ENCODE measurements at places on chromosomes 6 and 20.

GRCh38 chr6:151701911-151702562 is 105.4 kb upstream of the ESR1 start:
- no peak for DNase-seq

- no peak for DNase-seq
Observed at GRCh38 chr6:118968416-118968815, 33.5 kb upstream of the MCM9 start.

DNA sequence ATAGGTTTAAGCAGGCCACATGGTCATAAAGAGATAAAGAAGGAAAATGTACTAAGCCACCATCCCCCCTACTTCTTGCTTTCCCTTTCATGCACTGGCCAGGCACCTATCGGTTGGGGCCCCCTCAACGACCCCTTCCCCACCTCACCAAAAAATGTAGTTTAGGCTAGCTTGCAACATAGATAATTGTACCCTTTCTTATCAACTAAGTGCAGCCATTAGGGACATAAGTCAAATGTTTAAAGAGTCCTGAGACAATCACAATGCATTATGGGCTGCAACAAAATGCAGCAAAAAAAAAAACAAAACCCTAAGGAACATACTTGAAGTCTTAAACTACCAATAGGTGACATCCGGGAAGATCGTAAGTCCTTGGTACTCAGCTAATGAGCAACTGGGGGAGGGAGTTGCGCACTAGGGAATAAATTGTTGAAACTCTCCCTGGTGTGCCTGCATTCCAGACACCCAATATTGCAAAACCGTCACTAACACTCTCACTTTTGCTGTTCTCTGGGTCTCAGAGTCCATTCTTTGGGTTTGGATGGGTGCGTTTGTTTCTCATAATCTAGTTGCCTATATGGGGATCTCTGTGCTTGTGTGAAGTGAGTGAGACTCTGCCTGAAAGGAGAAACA is 12.4 kb upstream of the HLA-G start:
- no peak for DNase-seq

DNA sequence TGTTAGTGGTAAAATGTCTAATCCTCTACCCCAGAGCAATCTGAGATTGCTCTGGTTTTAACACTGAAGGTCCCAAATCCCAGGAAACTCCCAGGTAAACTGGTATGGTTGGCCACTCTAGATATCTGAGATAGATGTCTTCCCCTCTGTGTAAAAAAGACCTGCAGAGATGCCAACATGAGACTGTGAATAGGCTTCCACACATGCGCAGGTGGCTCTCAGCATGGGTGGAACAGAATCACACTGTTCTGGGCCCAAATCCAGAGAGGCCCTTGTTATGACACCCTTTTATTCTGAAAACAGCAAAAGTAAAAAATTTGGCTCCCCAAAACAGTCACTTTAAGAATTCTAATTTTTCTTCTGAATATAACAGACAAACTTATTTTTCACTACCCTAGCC is 88.7 kb upstream of the BMP5 start:
- no peak for DNase-seq

GRCh38 chr20:24027229-24027628 is 38.6 kb upstream of the GGTLC1 start:
- no peak for DNase-seq

DNA sequence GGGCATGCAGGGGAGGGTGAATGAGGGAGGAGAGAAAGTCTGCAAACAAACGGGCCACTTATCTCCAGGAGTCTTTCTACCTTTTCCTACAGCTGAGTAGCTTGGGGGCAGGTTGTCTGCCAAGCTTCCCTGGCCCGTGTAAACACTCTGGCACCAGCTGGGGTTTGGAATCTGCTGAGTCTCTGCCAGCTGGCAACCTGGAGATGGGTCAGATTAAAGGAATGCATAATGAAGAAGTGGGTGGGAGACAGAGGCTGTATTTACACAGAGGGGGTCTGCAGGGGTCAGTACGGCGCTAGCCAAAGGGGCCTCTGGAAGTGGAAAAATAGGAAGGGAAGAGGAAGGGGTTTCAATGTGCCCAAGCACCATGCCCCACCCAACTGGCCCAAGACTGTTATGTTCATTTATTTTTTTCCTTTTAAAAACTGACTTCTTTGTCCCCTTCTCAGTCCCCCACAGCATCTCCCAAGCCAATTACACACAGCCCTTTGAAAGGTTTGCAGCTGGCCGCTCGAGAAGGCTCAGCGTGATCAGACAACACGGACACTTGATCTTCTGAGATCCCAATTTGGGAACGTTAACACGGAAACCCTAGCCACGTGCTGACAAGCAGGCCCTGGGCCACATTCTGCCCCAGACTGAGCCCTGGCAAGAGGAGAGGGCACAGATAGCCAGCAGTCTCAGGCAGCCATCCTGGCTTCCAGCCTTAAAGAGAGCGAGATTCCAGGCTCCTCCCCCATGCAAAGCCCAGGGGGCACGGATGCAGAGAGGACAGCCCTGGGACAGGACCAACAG is 25.2 kb downstream of the TRAM2 start:
- peak; percentile 87 for DNase-seq

GRCh38 chr6:142534076-142534475 is 232.3 kb downstream of the ADGRG6 start:
- no peak for DNase-seq

- DNase-seq = no peak
Observed at GRCh38 chr20:16411361-16411760, 161.9 kb downstream of the KIF16B start.

GRCh38 chr20:50813101-50813643 is 18.3 kb downstream of the BCAS4 start:
- DNase-seq = no peak

DNA sequence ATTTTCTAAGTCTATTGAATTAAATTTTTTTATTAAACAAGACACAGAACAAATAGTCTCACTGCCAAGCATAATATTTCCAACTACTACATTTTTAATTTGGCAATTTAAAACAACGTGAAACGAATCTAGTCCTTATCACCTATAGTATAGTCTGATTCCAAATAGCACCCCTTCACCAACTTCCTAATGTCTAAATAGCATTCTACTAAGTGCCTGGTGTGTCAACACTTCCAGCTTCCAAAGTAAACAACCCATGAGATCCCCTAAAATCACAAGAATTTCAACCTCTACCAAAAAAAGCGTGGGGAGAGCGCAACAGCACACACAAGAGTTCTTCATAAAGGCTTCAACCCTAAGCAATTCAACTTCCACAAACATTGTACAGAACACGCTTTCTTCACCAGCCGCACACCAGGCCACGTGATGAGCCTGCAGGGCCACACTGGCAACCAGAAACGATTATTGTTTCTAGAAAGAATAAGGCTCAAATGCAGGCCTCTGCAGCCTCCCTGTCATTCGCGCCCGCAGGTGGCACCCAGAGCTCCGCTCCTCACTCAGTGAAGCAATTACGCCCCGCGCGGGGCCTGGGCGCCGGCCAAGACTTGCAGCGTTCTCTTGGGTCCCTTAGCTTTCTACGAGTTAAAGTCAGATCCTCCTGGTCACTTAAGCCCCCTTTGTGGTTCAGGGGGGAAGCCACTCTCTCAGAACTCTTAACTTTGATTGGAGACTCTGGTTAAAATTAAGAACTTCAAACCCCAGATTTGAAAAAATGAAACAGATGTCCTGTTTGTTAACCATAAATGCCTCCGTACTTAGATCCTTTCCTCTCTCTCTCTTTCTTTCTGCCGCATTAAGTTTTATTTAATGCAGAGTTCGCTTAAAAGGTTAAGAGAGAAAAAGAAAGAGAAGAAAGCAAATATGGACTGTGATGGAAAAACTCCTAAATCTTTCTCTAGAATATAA is 18.3 kb downstream of the SIM1 start:
- no peak for DNase-seq

DNA sequence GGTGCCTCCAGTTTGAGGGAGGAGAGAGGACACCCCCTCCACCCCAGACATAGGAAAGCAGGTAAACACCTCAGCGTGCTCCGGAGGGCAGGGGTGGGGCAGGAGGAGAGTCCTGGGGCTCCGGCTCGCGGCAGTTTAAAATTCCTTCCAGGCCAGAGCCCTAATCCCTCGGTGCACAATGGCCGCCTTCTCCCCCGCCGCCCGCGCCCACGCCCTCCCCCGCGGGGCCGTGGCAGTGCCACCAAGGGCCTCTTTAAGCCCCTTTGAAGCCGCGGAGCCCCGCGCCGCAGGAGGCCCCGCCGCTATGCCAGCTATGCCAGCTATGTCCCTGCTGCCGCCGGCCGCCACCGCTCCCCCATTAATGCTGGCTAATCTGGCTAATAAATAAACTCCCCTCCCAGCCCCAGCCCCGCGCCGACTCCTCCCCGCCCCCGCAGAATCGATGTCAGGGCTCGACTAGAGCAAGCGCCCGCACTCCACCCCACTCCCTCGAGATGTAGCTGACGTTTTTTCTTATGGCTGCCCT is 125.1 kb downstream of the MRPL14 start:
- no peak for DNase-seq

GRCh38 chr6:157748839-157749571 is 74.0 kb upstream of the SNX9 start:
- no peak for DNase-seq

DNA sequence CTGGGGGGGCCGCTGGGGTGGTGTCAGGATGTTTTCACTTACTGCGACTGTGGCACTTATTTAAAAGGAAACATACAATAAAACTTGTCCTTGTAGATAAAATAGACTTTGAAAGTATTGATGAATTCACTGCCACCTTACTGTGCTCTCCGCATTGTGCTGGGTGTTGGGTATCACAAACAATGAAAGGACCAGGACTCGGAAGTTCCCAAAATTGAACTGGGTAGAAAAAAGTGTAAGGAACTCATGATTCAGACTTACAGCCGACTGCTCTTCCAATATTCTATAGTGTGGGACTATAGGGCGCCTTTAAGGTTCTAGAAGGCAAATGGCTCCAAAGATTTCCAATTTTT is 32.1 kb upstream of the ID4 start:
- no peak for DNase-seq

- DNase-seq = no peak
Observed at GRCh38 chr6:126867641-126868040, 250.8 kb upstream of the RSPO3 start.

GRCh38 chr6:162854228-162854627 is 126.5 kb downstream of the PACRG start:
- no peak for DNase-seq

GRCh38 chr6:40794586-40794985 is 207.4 kb upstream of the LRFN2 start:
- DNase-seq = no peak

- peak; percentile 63 for DNase-seq
Observed at GRCh38 chr6:149897015-149897697, 757 bp downstream of the RAET1E start.

- no peak for DNase-seq
Observed at GRCh38 chr6:138203315-138203714, 15.0 kb downstream of the PBOV1 start.

GRCh38 chr6:69064226-69064625 is 429.1 kb downstream of the ADGRB3 start:
- no peak for DNase-seq

- DNase-seq = no peak
Observed at GRCh38 chr6:139525415-139525814, 151.0 kb upstream of the CITED2 start.

- DNase-seq = no peak
Observed at GRCh38 chr6:35668096-35668495, 20.6 kb downstream of the FKBP5 start.

DNA sequence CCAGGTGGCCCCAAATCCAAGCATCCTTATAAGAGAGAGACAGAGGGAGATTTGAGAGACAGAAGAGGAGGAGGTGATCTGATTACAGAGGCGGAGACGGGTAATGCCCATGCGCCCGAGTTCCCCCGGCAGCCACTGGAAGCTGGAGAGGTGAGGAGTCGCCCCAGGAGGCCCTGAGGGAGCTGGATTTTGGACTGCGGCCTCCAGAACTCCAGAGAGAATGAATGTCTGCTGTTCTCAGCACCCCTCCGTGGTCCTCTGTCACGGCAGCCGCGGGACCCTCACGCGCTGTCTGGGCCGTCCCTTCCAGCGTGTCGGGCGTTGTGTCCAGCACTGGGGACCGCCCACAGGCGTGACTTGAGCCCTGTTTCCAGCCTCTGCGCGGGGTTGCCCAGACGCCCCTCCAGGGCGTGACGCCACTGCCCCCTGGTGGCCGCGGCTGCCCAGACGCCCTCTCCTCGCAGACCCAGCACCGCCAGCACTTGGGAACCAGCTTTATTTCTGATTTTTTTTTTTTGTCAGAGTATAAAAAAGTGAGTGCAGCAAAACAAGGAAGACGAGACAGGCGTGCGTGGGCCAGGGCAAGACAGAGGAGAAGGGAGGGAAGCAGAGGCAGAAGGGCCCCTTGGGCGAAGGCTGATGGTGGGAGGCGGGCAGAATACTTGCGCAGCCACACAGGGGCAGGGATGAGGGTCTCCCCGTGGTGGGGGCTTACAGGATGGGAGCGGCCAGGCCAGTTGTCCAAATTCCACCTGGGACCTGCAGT is 4.1 kb upstream of the ZNF512B start:
- DNase-seq = peak; percentile 55

- no peak for DNase-seq
Observed at GRCh38 chr6:52160472-52161104, 25.6 kb upstream of the IL17A start.

DNA sequence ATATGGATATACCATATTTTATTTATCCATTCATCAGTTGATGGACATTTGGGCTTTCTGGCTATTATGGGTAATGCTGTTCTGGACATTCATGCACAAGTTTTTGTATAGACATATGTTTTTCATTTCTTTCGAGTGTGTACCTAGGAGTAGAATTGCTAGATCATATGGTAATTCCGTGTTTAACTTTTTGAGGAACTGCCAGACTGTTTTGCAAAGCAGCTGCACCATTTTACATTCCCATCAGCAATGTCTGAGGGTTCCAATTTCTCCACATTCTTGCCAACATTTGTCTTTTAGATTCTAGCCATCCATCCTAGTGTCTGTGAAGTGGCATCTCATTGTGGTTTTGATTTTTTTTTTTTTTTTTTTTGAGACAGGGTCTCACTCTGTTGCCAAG is 20.8 kb downstream of the SRC start:
- DNase-seq = no peak

DNA sequence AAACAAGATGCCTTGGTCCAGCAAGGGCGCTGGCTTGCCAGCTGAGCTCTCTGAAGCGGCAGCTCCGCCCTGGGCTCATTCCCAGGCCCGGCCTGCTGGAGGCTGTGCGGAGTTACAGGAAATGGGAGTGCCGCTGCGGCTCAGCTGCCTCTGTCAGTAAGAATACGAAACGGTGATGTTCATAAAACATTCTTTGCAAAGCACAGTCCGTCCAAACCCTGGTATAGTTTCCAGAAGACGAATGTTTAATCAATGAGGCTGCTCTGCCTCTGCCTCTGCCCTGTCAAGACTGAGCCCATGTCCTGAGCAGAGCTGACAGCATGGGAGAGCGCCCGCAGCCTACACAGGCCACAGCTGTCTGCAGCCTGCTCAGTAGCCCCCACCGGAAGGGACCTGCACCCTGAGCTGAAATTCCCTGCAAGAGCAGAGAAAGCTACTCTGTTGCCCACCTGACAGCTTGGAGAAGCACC is 153.3 kb upstream of the SNX9 start:
- peak; percentile 37 for DNase-seq

DNA sequence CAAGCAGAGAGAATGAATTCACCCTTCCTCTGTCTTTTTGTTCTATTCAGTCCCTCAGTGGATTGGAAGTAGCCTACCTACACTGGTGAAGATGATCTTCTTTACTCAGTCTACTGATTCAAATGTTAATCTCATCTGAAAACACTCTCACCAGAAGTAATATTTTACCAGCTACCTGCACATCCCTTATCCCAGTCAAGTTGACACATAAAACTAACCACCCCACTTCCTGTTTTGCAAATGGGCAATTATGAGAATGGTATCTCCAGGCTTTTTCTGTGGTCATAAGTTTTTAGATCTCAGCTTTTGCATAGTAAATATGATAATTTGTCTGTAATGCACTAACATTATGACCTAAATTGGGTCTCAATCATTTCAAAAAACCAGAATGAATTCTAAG is 228.8 kb upstream of the ECI2 start:
- no peak for DNase-seq

Measured in AG04450 (cell line).